RKO (cell line): ENCODE measurements at places on chromosomes 5 and 9.

DNA sequence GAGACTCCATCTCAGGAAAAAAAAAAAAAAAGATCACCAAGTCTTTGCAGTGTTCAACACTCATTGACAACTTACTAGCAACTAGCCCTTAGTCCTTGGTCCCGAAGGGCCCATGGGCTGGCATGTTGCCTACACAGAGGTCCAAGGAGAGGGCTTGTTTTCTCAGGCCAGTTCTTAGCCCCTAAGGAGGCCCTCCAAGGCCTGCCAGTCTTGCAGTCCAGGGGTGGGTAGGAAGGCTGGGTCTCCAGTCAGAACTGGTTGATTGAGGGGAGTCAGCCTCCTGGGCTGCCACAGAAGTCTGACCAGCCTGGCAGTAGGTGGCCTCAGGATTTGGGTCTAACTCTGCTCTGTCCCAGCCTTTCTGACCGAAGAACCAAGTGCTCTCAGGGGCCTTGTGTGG lies 32.7 kb downstream of the IER5L start:
- no peak for DNase-seq

GRCh38 chr5:159017786-159018185 lies 81.9 kb downstream of the EBF1 start:
- no peak for DNase-seq

DNA sequence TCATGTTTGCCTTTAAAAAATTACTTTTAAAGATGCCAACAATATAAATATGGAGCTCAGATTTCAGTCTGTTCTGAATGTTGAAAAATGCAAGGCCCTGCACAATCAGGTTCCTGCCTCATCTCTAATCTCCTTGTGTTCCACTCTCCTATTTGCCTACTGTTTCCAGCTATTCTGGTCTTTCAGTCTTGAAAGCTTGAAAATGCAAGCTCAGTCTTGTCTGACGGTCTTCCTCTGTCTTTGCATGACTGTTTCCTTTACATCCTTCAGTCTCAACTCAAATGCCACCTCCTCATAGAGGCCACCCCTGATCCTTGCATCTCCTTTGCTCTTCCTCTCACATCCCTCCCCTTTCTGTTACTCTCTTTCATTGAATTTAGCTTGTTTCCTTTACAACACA lies 354.9 kb downstream of the KIF4B start:
- no peak for DNase-seq

DNA sequence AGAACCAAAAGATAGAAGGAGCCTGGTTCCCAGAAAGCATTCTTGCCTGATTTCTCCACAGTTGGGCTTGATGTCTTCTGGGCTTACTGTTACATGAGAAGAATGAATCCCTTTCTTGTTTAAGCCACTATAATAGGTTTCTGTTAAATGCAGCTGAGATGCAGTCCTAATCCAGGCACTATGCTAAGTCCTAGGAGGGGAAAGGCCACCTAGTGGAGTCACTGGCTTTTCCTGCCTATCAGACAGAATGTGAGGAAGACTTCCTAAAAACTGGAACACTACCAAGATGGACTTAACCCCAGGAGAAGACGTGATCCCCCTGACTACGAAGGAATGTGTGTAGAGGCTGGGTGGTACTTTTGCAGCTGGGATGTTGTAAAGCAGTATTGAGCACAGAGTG lies 34.3 kb upstream of the FSD1L start:
- DNase-seq: peak; percentile 57

DNA sequence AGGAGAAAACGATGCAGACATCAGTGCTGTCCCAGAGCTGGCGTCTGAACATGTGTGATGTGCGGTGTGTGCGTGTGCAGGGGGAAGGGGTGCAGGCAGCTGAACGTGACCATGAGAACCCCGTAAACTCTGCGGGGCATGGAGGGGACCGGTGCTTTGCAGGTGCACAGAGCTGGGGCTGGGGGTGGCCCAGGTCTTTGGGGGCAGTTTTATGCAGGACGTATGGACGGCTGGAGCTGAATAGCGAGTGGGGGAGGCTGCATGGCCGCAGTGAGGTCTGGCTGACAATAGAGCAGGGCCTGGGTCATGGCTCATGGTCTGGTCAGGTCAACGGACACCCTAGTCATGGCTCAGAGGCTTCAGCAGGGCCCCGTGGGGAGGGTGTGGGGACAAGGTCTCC lies 3.3 kb upstream of the EXOC3 start:
- DNase-seq: no peak

DNA sequence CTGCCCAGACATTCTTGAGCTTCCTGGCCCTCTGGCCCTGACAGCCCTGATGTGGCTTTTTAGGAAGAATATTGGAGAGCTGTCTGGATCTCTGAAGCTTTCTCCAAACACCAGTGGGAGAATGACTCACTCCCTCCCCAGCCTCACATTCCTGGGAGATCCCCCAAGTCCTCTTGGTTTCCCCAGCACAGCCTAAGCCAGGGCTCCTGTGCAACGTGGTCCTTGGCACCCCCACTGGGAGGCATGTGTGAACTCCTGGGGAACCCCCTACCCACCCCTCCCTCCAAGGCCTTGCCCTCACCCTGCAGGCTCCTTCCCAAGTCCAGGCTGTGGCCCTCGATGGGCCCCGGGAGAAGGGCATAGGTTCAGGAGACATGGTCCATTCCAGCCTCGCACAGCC lies 12.7 kb downstream of the GLIPR2 start:
- no peak for DNase-seq

- no peak for DNase-seq
Observed at GRCh38 chr9:37565661-37566618, 10.2 kb downstream of the FBXO10 start.

DNA sequence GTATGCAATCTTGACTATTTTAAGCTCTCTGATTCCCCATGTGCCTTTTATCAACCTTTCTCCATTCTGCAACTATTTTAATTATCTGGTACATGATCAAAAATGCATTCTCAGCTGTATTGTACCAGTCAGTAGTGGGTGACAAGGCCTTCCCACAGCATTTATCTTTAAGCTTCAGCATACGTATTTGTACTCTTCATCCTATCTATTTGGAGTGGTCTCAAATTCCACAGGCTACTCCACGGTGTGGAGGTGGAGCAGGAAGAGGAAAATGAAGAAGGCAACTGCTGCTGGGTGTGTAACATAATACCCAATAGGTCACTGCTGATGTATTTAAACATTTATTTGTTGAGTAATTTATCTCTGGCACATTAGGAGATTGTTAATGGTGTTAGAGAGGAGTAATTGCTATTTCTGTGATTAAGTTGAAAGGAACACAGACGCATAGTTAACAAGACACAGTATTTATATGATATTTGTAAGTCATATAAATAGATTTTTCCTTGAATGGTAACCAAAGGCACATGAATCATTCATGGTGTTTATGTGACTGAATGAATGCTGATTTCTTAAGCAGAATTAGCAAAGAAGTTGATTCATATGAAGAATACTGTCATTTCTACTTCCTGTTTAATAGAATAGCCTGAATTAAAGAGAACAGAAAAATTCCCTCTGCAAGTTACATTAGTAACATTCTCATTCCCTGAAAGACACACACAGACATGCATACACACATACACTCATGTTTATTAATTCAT lies 153.8 kb upstream of the NR3C1 start:
- DNase-seq: no peak
